Stimulated activated CD4-positive, alpha-beta T cell treated with anti-CD3 and anti-CD28 coated beads, Interleukin-1b, Interleukin-23, amount 100 ng/mL, for 1 hour (primary cell): ENCODE measurements at places on chromosomes 16 and 17.
A peak's percentile ranks its signal among the peaks of the same experiment; 100 is the strongest.

DNA sequence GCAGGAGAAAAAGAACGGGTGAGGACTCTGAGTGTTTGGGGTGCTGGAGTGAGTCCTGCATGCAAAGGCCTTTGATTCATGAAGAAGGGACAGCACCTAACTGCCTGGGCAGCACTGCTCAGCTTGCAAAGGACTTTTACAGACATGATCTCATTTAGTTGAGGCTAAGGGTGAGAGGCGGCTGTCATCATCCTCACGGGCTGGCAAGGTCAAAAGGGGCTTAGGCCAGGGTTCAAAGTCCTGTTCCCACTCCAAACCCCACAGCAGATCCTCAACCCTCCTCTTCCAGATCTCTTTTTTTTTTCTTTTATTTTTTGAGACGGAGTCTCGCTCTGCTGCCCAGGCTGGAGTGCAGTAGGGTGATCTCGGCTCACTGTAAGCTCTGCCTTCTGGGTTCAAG is 4.8 kb downstream of the RHBDF2 start:
- no peak for DNase-seq

DNA sequence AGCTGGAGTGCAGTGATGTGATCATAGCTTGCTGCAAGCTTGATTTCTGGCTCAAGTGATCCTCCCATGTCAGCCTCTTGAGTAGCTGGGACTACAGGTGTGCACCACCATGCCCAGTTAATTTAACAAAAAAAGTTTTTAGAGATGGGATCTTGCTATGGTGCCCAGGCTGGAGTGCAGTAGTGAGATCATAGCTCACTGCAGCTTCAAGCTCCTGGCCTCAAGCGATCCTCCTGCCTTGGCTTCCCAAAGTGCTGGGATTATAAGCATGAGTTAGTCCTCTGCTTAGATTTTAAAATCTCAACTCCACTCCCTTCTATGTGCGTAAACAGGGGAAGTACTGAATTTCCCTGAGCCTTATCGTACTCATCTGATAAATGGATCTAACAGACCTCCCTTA is 6.3 kb downstream of the RABEP2 start:
- DNase-seq = no peak

- DNase-seq = no peak
Measured at GRCh38 chr17:78184868-78185267, 2.0 kb downstream of the TK1 start.

- peak; percentile 65 for DNase-seq
Measured at GRCh38 chr17:7436556-7437368, 1.5 kb downstream of the TMEM102 start.

DNA sequence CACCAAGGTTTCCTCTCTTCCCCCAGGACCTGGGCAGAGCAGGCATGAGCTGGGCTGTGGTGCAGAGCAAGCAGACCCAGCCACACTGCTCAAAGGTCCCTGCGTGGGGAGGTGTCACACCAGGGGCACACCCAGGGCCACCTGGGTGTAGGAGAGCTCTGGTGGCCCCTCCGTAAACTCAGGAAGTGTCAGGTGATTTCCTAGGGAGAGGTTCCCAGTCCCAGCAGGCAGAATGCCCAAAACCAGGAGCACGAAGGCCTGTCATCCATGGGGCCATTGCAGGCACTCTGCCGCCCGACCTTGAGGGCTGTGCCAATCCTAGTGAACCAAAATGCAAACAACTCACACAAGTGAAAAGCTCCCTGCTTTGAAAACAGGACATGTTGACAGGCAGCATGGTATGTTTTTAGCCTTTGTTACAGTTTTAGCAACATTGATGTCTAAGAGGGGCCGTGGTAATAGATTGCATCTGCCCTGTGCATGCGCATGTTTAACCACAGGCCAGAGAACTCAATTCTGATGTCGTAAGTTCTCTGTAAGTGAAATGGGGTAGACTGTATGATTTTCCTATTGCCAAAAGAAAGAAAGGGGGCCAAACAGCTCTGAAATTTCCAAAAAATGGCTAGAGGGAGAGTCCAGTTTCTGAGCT is 21.3 kb downstream of the CIBAR2 start:
- DNase-seq = no peak
